Left cardiac atrium (tissue), 4 donors: ENCODE measurements at places on chromosomes 5 and 9.
A peak's percentile ranks its signal among the peaks of the same experiment; 100 is the strongest.

DNA sequence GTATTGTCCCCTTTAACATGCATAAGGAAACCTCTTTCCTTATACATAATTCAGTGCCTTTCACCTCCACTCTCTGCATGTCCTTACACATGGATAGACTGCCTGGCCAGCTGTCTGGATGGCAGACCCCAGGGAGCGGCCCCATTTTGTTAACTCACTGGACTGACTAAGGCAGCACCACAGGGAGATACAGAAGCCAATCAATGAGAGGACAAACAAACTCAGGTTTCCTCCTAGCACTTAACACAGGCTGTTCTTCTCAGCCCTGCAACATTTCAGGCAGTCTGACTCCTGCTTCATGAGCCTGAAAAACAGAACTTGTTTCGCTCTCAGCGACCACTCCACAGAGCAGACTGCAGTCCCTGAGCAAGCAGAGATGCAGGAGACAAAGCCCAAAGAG, 135.4 kb upstream of the RASEF start:
- no peak for DNase-seq

GRCh38 chr5:142655339-142656267, 30.3 kb downstream of the FGF1 start:
- DNase-seq = peak; percentile 84

DNA sequence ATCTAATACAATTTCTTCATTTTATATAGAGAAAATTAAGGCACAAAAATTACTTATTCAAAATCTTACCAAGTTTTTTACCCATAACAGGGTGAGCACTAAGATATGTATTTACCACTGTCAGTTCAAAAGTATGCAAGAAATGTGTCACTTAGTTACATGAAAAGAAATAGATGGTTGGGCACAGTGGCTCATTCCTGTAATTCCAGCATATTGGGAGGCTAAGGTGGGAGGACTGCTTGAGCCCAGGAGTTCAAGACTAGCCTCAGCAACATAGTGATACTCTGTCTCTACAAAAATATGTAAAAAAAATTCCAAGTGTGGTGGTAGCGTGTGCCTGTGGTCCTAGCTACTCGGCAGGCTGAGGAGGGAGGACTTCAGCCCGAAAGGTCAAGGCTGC, 19.4 kb downstream of the YIPF5 start:
- DNase-seq = no peak

DNA sequence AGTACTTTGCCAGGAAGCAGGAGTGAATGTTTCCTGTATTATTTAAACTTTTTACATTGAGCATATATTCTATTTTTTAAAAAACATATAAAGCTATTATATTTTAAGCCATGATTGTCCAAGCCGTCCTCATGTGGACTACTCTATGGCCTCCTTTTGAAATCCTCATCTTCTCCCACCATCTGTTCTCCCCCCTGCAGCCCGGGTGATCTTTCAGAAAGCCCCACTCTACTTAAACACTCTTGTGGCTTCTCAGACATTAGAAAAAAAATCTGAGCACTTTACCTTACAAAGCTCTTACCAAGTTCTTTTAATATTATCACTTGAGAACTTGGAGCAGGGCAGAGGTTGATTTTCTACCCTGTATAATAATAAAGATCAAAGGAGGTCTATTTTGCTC, 95.4 kb downstream of the CAVIN4 start:
- DNase-seq = no peak

DNA sequence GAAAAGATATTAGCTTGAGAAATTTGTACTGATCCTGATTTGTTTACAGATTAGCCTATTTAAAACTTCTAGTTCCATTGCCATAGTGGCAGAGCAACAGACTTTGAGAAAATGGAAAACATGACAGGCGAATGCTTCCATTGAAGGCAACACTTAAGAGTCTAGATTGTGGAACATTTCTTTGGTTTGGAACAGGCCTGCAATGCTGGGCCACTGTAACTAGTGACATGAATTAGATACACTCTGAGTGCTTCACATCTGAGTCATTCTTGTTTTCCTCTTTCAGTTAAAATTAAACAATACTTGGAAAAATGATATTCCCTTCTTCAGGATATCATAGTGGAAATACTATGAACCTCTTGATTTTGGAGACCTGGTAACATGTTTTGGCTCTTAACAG, 453.6 kb upstream of the TUSC1 start:
- DNase-seq = no peak

DNA sequence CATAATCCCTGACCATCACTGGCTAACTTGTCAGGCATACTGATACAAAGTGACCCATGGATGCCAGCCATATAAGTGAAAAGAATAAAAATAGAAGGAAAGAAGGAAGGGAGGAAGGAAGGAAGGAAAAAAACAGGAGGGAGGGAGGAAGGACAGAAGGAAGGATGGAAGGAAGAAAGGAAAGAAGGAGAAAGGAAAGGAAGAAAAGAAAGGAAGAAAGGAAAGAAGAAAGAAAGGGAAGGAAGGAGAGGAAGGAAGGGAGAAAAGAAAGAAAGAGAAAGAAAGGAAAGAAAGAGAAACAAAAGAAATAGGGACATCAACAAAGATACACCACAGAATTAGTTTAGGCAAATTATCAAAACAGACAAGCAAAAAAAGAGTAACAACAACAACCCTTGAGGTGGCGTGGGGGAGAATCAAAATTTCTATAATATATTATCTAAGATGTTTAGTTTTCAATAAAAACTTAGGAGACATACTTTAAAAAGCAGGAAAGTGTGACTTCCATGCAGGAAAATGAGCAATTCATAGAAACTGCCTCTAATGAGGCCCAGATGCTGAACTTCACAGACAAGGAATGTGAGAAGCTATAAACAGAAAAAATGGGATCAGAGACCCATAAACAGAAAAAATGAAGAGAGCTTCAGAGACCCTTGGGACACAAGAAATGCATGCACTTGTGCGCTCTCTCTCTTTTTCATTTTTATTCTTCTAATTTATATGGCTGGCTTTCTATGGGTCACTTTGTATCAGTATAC, 96.1 kb upstream of the NFIL3 start:
- no peak for DNase-seq

DNA sequence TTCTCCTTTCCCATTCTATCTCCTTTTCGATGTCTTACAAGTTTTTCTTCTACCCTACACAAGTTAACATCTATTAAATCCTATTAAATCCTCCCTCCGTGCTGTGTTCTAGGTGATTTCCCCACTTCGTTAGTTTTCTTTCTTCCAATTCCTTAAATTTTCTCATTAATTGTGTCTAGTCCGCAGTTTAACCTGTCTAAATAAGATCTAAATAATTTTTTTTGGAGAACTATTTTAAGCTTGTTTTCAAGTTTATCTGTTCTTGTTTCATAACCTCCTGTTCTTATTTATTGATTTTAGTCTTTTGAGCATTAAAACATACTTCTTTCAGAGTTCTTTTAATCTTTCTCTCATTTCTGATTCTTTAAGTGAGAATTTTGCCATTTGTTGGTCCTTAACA, 109.3 kb downstream of the UHRF2 start:
- no peak for DNase-seq

- DNase-seq = peak; percentile 23
These were observed 3.6 kb downstream of the RPS23 start for GRCh38 chr5:82274343-82275211.

- no peak for DNase-seq
These were observed 42.1 kb downstream of the NKD2 start for GRCh38 chr5:1050423-1051365.

DNA sequence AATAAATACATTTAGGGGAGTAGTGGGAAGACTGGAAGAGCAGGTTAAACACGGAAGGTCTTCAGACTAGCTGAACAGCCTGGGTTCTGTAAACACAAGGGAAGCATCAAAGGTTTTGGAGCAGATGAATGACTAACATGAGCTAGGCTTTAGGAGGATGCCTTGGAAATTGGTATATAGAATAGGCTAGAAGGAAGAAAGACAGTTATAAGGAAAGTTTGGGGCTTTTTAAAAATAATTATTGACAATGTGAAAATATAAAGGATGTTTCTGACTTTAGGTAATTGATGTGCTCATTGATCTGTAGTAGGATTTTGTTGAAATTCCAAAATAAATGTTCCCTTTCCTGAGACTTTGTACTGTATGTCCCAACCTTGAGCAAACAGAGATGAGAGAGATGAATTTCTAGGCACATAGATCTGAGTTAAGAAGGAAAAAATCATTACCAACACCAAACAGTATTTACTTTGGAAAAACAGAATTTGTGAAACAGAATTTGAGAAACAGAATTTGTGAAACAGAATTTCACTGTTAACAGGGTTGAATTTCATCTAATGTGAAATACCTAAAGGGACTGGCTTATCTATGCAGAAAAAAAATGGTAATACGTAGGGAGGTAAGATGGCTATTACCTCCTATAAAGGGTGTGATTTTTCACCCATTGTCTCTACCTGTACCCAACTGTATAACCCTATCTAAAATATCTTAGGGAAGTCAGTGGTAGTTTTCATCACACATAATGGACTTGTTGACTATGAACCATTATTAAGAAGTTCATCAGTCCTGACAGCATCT, 28.8 kb downstream of the SKP2 start:
- DNase-seq = no peak

GRCh38 chr5:114822436-114822835, 347.3 kb downstream of the TRIM36 start:
- no peak for DNase-seq

DNA sequence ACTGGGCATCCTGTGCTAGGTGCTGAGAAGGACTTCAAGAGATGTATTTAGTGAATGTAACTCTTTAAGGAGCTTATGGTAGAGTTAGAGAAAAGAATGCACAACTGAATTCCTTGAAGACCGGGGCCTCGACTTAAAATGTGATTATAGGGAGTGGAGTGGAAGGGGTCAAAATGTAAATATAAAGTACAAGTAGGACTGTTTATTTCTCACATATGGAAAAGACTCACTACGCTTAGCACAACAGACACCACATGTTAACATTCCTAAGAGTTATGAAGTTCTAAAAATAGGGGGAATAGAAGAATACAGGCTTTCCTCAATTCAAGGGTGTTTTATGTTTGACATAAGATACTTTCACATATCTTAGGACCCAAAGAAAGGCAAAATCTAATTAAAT, 117.8 kb upstream of the OSMR start:
- DNase-seq = no peak

DNA sequence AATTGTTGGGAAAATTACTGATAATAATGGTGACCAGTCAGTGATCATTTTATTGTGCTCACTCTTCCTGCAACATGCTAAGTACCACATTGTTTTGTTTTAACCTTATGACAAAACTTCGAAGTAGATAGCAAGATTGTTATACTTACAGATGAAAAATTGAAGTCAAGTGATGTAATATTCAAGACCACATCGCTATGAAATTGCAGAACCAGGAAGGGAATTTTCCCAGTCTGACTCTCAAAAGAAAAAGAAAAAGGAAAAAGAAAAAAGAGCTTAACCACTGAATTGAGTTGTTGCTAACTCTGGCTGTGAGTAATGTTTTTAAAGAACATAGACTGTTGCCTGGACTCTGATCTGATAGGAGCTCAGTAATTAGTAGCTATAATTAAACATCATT, 170.6 kb upstream of the HAPLN1 start:
- no peak for DNase-seq

- peak; percentile 83 for DNase-seq
These were observed 1.1 kb upstream of the SPRY4 start for GRCh38 chr5:142325725-142326479.

DNA sequence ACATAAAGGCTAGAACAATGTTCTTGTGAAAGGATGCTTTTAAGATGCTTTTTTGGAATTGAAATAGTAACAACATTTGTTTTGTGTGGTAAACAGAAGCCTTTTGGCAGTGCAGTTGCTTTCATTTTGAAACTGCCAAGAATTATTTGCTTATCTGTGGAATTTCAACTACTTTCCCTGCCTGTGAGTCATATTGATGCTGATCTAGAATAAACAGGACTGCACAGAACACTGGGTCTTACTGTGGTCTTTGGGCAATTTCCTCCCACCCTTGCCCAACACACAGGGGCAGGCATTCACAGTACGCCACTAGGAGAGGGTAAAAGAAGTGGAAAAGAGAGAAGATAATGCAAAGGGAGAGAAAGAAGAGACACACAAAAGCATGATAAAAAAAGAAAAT, 483.7 kb downstream of the ELAVL2 start:
- no peak for DNase-seq

DNA sequence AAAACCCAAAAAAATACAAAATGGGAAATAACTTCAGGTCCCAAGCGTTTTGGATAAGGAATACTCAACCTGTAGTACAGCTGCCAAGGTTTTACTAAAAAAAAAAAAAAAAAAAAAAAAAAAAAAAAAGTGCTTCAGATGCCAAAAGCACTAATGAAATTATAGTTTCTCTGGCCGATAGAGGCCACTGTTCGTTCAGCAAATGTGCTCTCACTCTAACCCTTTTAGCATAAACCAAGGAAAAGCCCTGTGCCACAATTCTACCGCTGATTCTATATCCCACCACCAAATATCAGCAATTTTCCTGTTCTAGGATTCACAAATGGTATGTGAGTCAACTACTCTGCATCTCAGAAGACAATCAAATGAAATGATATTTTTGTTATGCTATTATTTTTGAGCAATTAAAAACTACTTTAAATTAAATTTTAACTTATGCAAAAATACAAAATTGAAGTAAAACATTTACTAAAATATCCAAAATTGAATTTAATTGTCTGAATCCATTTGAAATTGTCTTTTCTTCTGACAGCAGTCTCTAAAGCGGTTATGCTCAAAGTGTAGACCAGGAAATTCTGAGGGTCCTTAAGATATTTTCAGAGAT, 79.8 kb downstream of the RICTOR start:
- DNase-seq = no peak

GRCh38 chr5:2699231-2699630, 52.2 kb downstream of the IRX2 start:
- DNase-seq = no peak

DNA sequence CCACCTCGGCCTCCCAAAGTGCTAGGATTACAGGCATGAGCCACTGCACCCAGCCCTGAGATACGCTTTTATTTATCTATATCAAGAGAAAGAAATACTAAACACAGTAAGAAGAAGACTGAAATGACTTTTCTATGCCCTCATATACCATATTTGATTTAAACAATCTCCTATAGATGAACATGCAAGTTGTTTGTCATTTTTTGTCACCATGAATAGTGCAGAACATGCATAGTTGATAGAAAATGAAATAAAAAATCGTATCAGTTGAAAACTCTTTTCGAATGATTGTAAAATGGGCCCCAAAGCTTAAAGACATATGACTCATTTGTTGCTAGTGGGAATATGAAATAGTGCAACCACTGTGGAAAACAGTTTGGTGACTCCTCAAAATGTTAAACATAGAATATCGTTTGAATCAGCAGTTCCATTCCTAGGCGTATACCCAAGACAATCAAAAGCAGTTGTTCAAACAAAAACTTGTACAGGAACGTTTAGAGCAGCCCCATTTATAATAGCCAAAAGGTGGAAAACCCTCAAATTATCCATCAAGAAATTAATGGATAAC, 61.4 kb upstream of the ANKH start:
- no peak for DNase-seq

DNA sequence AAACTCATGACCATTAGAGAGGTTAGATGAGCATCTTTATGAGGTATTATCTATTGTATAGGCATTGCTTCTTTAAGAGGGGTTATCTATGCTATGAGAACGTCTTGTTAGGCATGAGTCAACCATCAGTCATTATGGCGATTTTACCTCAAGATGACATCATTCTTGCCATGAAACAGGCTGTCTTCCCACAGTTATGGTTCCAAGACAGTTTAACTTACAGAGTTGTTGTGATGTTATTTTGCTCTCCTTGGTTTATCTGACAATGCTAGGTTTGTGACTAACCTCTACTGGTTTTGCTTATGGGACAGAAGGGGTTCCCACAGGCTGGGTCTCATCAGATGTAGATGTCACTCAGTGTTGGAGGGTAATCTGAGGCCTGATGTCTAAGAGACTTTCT, 1864.7 kb upstream of the ACO1 start:
- no peak for DNase-seq
